ENCODE measurements at places on chromosomes 13 and 19.

DNA sequence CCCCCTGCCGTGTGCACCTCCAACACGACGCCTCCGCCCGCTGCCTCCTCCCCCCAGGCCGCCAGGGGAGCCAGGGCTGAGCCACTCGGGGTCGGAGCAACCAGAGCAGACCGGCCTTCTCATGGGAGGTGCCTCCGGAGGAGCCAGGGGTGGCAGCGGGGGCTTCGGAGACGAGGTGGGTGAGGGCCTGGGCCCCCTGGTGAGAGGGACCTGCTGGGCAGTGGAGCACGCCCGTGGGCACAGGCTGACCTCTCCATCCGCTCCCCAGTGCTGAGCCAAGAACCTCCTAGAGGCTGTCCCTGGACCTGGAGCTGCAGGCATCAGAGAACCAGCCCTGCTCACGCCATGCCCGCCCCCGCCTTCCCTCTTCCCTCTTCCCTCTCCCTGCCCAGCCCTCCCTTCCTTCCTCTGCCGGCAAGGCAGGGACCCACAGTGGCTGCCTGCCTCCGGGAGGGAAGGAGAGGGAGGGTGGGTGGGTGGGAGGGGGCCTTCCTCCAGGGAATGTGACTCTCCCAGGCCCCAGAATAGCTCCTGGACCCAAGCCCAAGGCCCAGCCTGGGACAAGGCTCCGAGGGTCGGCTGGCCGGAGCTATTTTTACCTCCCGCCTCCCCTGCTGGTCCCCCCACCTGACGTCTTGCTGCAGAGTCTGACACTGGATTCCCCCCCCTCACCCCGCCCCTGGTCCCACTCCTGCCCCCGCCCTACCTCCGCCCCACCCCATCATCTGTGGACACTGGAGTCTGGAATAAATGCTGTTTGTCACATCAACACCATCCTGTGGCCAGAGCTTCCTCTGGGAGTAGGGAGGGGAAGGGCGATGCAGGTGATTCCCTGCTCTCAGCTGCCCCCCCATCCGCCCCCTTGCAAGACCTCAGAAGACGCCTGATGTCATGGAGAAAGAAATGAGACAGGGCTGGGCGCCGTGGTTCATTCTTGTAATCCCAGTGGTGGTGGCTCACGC is 12.0 kb downstream of the BCAM start:
- no peak for DNase-seq

- no peak for DNase-seq
These were observed 64.0 kb downstream of the DNAJC3 start for GRCh38 chr13:95740979-95741320.

DNA sequence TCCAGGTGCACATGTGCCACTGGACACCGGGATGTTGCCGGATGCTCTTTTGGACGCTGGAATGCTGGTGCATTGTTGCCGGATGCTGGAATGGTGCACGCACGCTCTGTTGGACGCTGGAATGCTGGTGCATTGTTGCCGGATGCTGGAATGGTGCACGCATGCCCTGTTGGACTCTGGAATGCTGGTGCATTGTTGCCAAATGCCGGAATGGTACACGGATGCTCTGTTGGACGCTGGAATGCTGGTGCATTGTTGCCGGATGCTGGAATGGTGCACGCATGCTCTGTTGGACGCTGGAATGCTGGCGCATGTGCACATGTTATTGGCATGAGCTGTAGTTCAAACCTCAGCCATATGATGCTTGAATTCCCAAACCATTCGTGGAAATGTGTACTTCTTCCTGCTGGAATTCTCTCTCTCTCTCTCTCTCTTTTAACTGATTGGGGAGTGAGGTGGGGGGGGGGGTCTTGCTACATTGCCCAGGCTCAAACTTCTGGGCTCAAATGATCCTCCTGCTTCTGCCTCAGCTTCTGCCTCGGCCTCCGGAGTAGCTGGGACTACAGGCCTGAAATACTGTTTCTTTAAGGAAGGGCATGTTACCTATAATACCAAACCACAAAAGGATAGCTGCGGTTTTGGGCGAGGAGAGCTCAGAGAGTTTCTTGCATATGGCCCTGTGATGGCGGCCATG is 1.2 kb upstream of the MCF2L start:
- no peak for DNase-seq

GRCh38 chr13:98534821-98535220 is 42.1 kb downstream of the STK24 start:
- no peak for DNase-seq

- no peak for DNase-seq
These were observed 29.2 kb downstream of the NLRP5 start for GRCh38 chr19:56015756-56016155.

- DNase-seq = no peak
These were observed 212.5 kb upstream of the IRS2 start for GRCh38 chr13:109998684-109999533.

DNA sequence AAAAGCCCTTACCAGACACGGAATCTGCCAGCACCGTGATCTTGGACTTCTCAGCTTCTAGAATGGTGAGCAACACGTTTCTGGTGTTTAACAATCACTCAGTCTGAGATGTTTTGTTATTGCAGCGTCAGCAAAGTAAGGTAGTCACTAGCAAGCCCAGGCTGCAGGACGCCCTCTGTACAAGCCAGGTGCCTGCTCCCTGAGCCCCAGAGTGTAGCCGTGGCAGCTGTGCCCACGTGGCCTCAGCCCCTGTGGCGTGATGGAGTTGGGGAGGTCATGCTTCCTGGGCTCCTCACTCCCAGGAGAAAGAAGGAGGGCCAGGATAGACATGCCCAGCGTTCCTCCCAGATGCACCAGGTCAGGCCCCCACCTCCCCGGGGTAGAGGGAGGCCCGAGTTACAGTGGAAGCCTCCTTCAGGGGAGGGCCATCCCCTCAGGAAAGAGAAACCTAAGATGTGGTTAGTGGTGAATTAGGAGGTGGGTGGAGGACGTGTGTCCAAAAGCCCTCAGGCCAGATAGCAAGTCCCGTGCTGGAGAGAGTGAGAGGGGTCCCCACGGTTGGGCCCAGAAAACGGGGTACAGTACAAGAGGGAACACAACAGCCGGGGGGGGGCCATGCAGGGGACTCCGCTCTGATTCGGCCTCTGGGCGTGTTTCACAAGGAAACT is 169.6 kb upstream of the SOX1 start:
- no peak for DNase-seq

- no peak for DNase-seq
These were observed 55.4 kb upstream of the SCEL start for GRCh38 chr13:77480066-77480465.

DNA sequence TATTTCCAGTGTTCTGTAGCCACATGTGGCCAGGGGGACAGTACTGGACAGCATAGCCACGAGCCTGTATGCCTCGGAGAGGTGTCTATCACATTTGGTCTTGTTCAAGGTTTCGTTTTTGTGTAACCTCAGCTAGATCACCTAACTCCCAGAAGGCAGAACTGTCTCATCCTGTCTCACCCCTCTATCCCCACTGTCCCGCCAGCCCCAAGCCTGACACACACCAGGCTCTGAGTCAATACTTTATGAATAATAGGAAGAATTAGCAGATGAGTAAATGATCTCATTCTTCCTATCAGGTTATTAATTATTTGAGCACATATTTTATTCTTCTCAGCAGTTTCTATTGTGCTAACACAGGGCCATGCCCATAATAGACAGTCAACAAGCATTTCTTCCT is 132.2 kb downstream of the NUFIP1 start:
- DNase-seq = no peak

DNA sequence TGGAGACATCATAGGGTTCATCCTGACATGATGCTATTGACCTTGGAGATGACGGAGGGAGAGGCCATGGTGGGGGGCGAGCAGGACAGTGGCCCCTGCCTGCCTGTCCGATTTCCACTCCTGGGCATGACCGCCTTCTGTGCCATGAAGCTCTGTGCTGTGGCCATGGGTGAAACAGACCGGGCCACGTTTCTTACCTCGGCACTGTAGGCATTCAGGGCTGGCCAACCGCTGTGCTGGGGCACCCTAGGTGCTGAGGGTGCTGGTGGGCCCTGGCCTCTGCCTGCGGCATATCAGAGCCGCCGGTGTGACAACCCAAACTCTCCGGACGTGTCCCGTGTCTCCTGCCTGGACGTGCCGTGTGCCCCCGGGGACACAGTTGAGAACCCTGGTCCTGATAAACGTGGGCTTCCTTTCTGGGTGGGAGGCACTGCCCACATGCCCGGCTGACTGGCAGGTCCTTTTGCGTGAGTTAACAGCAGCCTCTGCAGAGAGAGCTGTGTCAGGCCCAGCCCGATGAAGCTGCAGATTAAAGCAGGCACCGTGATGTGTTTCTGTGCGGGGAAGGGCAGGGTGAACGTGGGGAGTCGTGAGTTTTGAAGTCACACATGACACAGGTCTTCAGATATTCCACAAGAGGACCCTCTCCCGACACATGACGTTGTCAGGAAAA is 46.5 kb downstream of the TMEM255B start:
- no peak for DNase-seq

DNA sequence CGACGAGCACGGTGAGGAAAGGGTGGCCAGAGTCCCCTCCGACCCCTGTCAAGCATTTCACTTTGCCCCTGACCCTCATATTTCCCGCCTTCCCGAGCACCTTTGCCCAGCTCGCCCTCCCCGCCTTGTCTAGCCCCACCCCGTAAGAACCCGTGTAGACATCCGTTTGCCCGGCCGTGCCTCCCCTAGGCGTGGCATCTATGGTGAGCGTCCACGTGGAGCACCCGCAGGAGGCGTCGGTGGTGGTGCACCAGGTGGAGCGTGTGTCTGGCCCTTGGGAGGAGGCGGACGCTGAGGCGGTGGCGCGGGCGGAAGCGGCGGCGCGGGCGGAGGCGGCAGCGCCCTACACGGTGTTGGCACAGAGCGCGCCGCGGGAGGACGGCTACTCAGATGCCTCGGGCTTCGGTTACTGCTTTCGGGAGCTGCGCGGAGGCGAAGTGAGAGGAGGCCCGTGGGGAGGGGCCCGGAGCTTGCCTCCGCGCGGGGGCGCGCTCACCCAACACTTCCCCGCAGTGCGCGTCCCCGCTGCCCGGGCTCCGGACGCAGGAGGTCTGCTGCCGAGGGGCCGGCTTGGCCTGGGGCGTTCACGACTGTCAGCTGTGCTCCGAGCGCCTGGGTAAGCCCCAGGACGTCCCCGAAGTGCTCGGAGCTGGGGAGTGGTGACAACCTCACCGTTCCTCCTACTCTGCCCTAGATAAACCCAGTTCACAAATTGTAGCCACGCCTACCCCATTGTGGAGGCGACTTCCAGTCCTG is 4.2 kb downstream of the LTBP4 start:
- peak; percentile 80 for DNase-seq

- peak; percentile 79 for DNase-seq
These were observed at the start of gene POU2F2 for GRCh38 chr19:42132030-42132628. TSS of gene POU2F2 (minus strand) at chr19:42132446. CDS start at chr19:42132411, 35 bp downstream.

DNA sequence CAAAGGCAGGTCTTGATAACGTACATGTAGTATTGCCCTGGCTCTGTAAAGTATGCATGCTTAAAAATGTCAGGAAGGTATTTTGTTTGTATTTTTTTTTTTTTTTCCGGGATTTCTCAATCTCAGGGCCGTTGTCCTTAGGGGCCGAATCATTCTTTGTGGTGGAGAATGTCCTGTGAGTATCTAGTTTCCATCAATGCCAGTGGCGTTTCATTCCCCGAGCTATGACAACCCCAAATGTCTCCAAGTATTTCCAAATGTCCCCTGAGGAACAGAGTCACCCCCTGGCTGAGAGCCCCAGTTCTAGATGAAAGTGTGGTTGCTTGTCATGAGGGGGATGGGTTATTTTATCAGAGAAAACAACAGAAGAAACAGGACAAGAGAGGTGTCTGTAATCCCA is 68.7 kb downstream of the ACSBG2 start:
- no peak for DNase-seq

DNA sequence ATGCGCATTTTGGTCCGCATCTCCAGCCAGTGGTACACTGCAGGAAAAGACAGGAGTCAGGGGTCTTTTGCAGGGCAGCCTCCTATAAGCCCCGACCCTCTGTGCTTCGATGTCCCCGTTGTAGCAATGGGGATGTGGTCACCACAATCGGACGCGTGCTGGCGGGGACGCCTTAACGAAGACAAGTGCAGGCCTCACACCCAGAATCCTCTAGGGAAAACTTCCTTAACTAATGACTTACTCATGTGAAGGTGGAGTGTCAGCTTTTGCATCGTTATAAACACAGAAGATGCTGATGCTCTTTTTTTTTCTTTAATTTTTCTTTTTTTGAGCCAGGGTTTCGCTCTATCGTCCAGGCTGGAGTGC is 22.1 kb downstream of the VASP start:
- DNase-seq = no peak

DNA sequence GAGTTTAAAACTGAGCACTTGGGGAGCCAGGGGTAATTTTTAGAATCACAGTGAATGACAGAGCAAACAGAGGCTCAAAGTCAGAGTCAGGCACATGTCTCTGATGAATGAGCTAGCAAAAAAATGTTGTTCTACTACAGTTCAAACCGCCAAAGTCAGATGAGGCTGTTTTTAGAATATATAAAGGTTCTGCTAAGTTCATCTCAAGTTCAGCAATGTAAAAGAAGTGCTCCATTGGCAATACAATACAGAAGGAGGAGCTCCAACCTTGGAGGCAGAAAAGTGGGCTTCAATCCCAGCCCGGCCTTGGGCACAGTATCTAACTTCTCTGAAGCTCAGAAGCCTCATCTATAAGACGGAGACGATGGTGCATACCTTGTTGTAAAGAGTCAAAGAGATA is 70.1 kb upstream of the IPO5 start:
- no peak for DNase-seq
